ENCODE measurements at places on chromosomes 12 and 14. TPM values are rescaled to one million over a fixed set of nuclear protein-coding genes. Genes with fewer than 3 reads are reported as not detected.
A peak's percentile ranks its signal among the peaks of the same experiment; 100 is the strongest.

DNA sequence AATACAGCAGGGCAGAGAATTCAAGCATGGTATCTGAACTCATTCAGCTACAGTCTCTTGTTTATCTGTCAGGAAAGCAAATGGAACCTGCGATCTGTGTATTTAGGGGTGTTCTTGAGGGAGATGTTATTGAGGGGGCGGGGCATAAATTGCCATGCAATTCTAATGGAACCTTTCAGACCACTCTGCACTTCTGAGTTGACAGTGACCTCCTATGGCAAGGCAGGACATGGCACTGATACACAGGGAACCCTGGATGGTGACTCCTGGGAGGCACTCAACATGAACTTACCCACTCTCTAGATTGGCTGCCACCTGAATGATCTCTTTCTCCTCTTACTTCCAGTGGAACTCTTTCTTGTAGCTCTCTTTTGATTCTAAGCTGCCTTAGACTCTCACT, 787.3 kb downstream of the VRK1 start:
- DNase-seq = no peak

GRCh38 chr12:83172866-83173649, 486.4 kb downstream of the TMTC2 start:
- DNase-seq = no peak

- peak; percentile 65 for DNase-seq
Observed at GRCh38 chr12:69258655-69259054, 19.3 kb downstream of the CPSF6 start.

DNA sequence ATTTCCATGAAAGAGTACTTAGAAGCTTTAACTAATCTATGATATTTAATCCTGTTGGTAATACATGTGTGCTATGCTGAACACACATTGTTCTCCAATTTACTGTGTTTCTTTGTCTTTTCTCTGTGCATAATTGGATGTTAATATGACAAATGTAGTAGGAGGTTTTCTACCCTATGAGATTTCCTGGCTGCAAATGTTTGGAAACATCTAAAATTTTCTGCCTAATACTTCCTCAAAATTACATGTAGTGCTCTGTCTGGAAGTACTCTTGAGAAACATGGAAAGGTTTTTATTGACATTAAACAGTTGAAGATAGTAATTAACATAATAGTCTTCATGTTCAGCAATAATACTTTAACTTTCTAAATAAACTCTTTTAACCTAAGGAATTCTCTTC, 213.0 kb downstream of the KITLG start:
- DNase-seq = no peak

- DNase-seq = no peak
Observed at GRCh38 chr12:94133964-94134795, 14.2 kb upstream of the PLXNC1 start.

- DNase-seq = no peak
Observed at GRCh38 chr12:98733667-98734350, 88.7 kb downstream of the APAF1 start.

GRCh38 chr12:82725741-82726140, 39.0 kb downstream of the TMTC2 start:
- DNase-seq = no peak

GRCh38 chr12:38159092-38159551, 157.5 kb upstream of the ALG10B start:
- no peak for DNase-seq

- no peak for DNase-seq
Observed at GRCh38 chr12:104136577-104136976, 1.4 kb downstream of the NFYB start.

DNA sequence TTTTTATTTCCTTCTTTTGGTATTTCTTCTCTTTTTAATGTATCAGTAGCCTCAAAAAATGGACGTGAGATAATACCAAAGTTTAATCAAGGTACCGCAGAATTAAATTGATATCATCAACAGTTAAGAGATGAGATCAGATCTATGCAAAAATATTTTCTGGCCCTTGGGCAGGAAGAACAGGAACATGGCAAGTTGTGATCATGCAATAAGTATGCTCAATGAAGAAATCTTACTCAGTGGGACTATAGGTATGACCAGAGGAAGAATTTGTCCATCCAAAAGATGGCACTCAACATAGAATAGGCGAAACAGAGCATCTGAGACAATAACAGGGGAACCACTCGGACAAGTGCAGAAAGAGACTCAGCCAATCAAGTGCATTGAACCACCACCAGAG, 914 bp upstream of the GARIN2 start:
- DNase-seq = no peak

DNA sequence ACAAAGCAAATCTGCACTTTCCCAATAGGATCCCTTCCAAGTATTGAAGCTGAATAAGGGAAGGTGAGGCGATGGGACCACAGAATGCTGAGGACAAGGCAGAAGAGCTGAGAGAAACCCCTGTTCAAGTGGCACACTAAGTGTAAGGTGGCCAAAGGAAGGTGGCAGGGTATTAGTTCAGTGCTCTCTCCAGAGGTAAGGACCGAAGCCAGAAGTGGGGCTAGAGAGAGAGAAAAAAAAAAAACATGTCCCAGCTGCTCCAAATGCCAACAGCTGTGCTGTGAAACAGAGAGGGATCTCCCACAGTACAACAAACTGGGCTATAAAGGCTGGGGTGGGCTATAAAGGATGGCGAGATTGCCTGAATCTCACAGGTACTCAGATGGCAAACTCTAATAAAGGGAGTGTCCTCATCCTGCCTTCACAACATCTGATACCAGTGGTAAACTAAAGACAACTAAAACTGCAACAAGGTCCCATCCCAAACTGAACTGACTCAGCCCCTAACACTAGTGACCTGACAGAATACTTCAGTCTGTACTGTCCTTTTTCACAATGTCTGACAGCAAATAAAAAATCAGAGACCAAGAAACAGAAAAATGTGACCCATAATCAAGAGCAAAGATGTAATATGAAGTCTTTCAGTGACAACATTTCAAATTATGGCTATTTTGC, 47.9 kb downstream of the CDK17 start:
- no peak for DNase-seq

GRCh38 chr12:106893451-106893850, 62.3 kb upstream of the TMEM263 start:
- DNase-seq = no peak

DNA sequence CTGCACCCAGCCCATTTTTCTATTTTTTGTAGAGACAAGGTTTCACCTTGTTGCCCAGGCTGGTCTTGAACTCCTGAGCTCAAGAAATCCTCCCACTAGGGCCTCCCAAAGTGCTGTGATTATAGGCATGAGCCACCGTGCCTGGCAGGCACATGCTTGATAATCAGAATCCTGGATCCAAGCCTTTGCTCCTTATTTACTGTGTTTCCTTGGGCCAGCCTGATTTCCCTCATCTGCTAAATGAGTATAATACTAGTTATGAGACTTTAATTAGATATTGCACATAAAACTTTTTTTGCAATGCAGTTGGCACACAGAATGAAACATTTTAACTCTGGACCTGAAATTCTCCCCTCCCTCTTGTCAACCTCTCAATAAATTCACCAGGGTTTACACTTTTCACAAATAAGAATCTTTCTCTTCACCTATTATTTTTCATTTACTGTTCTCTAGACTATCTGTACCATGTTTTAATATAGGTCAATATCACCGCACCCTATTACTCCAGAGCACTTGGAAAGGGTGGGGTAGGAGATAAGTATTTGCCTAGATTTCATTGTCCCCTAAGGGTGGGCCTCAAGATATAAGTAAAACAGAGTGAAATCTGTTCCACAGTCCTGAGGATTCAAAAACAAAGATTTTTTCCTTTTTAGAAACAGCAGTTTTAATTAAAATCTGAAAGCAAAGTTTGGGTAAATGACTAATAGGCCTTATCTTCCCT, 69.2 kb upstream of the NR2C1 start:
- no peak for DNase-seq

GRCh38 chr12:25415004-25415403, 138.1 kb downstream of the LMNTD1 start:
- no peak for DNase-seq

DNA sequence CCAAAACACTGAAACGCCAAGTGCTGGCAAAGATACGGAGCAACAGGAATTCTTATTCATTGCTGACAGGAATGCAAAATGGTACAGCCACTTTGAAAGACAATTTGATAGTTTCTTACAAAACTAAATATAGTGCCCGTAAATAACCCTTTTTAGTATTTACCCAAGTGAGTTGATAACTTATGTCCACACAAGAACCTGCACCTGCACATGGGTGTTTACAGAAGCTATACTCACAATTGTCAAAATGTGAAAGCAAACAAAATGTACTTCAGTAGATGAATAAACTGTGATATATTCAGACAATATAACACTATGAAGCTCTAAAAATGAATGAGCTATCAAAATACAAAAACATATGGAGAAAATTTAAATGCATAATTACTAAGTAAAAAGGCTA, 86.6 kb downstream of the ATXN7L3B start:
- DNase-seq = no peak

- no peak for DNase-seq
Observed at GRCh38 chr14:74492776-74493342, at the start of gene NPC2. NPC2 (minus strand) TSS chr14:74493305; CDS start chr14:74493274, 31 bp downstream.

DNA sequence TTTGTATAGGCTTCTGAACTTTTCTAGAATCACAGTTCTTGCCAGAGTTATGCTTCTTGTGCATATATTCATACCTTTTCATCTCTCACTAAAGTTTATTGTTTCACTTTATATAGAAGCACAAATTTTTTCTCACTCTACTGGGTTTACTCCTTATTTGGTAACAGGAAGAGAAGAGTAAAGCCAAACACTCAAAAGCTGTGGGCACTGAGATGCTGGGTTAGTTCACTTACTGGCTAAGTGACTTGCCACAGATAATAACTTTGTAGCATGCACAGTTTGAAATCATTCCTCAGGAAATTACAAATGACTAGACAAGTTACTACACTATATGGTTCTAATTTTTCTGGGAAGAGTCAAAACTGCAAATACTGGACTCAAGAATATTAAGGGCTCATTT, 7.8 kb downstream of the HIGD1C start:
- no peak for DNase-seq

DNA sequence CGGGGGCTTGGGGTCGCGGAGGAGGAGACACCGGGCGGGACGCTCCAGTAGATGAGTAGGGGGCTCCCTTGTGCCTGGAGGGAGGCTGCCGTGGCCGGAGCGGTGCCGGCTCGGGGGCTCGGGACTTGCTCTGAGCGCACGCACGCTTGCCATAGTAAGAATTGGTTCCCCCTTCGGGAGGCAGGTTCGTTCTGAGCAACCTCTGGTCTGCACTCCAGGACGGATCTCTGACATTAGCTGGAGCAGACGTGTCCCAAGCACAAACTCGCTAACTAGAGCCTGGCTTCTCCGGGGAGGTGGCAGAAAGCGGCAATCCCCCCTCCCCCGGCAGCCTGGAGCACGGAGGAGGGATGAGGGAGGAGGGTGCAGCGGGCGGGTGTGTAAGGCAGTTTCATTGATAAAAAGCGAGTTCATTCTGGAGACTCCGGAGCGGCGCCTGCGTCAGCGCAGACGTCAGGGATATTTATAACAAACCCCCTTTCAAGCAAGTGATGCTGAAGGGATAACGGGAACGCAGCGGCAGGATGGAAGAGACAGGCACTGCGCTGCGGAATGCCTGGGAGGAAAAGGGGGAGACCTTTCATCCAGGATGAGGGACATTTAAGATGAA, 630 bp downstream of the FOS start:
- DNase-seq = peak; percentile 93

DNA sequence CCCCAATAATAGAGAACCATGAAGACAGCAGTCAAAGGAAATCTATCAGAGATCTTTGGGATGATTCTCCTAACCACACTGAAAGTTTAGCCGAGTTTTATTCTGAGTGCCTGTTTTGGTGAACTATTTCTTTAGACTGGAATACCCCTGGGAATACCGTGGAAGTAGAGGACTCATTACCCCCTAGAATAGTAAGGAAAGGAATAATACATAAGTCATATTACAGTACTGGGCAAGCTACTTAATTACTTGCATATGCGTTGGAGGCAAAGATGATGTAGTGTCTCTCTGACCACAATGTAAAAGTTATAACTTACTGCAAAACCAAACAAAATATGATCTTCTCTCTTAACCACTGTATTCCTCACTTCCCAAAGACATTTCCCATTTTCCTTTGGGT, 25.5 kb downstream of the ZC2HC1C start:
- no peak for DNase-seq

DNA sequence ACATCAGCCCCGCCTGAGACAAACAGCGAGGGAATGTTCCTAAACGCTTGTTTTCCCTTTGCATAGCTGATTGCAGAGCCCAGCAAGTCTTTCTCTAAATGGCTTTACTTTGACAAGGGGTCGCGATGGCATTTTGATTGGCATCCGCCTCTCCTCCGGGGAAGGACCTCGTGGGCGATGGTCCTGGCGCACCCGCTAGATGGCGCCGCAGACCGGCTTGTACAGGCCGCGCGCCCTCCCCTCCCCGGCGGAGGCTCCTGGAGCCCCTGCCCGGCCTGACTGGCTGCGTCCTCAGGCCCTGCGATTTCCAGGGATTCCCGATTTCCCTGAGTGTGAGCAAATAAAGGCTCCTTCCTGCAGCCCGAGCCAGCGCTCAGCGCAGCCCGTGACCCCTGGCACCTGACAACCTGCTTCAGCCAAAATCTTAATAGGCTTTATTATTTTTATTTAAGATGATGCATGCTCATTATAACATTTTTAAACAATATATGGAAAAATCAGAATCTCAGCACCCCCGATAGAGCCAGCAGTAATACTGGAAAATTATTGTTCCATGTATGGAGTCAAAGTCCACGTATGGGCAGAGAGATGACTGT, 468.3 kb downstream of the AACS start:
- no peak for DNase-seq

DNA sequence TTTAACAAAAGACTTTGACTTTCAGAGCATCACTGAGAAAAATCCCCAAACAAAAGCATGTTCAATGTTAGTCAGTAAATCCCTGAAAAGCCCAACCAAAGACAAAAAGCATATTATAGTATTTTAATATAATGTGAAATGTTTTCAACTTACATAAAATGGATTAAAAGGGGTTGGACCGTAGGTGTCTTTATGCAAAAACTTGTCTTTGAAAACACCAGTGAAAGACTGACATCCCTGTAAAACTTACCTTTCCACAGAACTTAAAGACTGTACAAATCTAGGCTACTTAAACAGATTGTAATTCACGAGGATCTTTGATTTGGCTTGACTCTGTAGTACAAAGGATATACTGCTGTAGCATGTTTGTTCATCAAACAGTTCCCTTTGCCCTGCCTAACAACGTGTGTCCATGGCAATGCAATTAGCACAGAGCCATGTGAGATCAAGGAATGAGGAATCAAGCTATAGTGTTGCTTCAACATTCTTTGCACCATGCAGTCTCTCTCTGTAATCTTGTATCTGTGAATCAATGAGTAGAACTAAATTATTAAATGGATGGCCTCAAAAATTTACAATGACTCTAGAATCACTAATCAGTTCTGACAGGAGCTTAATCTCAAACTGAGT, 138.5 kb upstream of the SYT1 start:
- DNase-seq = no peak

- no peak for DNase-seq
Observed at GRCh38 chr12:46548605-46549071, 176.1 kb upstream of the SLC38A2 start.

The SIRT4 gene
- 0.69 TPM for total RNA-seq

The CD163 gene
- 705 TPM for total RNA-seq

The KCNC2 gene
- not detected for total RNA-seq

The ZNF385A gene
- total RNA-seq = 23.2 TPM

The NFATC4 gene
- total RNA-seq = 75.1 TPM

The PZP gene
- total RNA-seq = 0.42 TPM

Data from posterior vena cava (tissue), 2 donors.